Dermis microvascular lymphatic vessel endothelial cell (primary cell): ENCODE measurements at places on chromosomes 13 and 19. TPM values are rescaled to one million over a fixed set of nuclear protein-coding genes. Genes with fewer than 3 reads are reported as not detected.
A peak's percentile ranks its signal among the peaks of the same experiment; 100 is the strongest.

- no peak for DNase-seq
Measured at GRCh38 chr13:23140492-23140891, 40.3 kb upstream of the SGCG start.

Gene SLC7A1
- total RNA-seq, result 14.9 and 22.5 TPM in 2 replicates

DNA sequence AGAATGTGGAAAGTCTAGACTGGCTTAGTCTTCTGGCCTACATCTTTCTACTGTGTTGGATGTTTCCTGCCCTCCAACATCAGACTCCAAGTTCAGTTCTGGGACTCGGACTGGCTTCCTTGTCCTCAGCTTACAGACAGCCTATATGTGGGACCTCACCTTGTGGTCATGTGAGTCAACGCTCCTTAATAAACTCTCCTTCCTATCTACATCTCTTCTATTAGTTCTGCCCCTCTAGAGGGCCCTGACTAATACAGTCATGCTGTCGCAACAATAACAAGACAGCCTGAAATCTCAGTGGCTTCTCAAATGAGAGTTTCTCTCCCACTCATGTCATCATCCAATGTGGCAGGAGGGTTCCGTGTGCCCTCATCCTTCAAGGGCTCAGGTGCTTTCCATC is 347.8 kb downstream of the MZT1 start:
- DNase-seq, result no peak

DNA sequence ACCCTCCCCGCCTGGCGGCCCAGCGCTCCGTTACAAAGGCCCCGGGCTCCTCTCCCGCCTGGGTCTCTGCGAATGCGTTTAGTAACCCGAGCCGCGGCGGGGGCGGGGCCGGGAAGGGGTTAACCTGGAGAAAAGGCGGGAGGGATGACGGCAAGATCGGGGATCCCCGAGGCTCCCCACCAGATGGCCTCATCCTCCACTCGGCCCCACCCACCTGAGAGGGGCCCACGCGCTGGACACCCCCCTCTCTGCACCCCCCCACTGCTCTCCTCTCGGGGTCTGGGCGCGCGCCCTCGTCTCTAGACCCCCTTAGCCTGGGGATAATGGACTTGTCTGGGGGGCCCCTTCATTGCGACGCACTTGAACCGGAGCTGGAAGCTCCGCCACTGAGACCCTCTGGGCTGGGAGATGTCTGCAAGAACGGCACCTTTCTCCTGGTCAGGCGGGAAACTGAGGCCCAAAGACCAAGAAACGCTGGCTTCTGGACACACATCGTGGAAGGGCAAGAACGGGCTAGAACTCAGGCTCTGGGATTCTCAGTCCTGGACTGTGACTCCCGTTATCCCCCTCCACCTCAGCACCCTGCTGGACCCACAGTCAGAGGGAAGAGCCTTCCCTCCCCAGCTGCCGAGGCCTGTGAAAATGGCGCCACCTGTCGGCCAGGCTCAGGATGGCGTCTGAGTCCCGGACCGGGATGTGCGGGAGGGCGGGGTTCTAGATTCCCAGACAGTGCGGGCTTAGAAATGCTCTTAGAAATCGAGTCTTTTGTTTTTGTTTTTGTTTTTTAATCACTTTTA is 2.9 kb upstream of the LTBP4 start:
- DNase-seq, result peak; percentile 82

DNA sequence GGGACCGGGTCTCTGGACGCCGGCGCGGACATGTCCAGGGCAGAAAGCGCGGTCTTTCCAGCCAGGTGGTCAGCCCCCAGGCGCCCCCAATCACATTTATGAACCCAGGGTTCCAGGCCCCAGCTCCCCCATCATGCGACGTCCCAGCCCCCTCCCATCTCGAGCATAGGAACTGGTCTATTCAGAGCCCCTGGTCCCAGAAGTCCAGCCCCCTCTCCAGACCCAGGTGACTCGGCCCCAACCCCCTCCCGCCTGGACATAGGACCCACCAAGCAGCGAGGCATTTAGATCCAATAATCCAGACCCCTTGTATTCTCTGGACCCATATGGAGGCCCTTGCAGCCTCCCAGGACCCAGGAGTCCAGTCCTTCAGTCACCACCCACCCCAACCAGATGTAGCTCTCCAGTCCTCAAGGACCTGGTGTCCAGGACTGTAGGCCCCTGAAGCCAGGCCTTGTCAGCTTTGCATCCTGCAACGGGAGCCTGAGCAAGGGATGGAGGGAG is 501 bp downstream of the APLP1 start:
- no peak for DNase-seq

Gene PEG3
- total RNA-seq, result 0.26 and 0.89 TPM in 2 replicates

GRCh38 chr19:38877781-38878574 is at the start of gene RINL:
RINL (minus strand) TSS chr19:38878275; CDS start chr19:38876742, 1,533 bp downstream.
- no peak for DNase-seq

DNA sequence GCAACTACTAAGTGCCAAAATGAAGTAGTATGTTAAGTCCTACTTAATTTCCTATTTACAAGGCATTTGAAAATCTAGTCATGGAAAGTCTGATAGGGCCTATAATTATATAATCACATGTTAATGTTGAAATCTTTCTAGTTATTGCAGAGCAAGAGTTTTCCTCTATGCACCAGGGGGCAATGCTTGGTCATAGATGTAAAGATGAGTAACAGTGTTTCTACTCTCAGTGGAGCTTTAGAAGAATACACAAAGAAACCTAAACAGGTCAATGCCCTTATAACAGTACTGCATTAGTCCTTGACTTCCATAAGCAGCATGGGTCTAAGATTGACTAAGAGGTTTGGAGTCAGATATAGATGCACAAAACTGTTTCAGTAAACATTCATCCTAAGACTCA is 218.7 kb downstream of the KCTD12 start:
- peak; percentile 89 for DNase-seq

Gene STARD13
- total RNA-seq, result 19.3 and 21.9 TPM in 2 replicates

Gene MATK
- 0.64 and 0.76 TPM in 2 replicates for total RNA-seq

GRCh38 chr13:76991432-76991795 is 467 bp upstream of the CLN5 start:
- DNase-seq, result peak; percentile 78

- DNase-seq, result peak; percentile 33
Measured at GRCh38 chr13:111474136-111475002, 153.9 kb downstream of the TEX29 start.

GRCh38 chr19:12668932-12669269 is 2.3 kb downstream of the WDR83 start:
- peak; percentile 68 for DNase-seq

GRCh38 chr13:105543742-105544141 is 991.7 kb downstream of the EFNB2 start:
- no peak for DNase-seq

GRCh38 chr19:711254-711653 is 2.5 kb downstream of the PALM start:
- no peak for DNase-seq

DNA sequence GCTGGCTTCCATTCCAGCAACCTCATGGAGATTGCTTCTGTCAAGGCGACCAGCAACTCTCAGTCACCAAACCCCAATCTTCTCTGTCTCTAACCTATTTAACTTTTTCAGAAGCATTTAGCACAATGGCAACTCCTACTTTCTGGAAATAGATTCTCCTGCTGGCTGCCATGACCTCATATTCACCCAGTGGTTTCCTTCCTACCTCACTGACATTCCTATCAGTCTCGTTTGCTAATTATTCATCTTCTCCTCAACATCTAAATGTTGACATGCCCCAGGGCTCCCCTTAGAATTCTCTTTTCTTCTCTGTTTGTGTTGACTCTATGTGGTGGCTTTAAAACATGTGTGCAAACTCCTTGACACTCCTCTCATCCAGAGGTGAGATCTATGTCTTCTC is 106.7 kb downstream of the OLFM4 start:
- DNase-seq, result no peak

Gene NLRP4
- total RNA-seq, result not detected in 2 replicates

Gene KLHL1
- not detected in 2 replicates for total RNA-seq

GRCh38 chr13:56216221-56216620 is 924.5 kb upstream of the PRR20A start:
- no peak for DNase-seq

DNA sequence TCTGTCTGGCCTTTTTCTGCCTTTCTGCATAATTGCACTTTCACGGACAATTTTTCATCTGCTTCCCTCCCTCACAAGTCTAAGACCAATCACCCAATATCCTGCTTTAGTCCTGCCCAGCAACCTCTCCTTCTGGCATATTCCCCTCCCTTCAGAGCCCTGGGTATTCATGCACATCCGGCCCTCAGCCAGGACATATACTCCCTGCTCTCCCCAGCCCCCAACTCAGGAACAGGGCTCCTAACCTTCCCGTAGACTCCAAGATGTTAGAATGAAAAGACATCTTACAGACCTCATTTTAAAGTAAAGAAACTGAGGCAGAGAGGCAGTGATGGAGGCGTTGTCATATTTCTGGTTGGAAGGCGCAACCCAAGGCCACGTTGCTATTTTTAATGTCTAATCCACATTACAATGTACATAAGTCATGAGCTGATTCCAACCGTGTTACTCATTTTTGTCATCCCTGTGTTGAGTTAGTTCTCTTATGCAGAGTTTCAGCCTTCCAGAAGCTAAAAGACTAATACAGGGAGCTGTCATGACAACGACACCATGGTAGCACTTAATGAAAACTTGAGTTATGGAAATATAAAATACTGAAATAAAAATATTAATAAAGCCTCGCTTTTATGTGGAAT is 209.2 kb downstream of the TSHZ3 start:
- no peak for DNase-seq

DNA sequence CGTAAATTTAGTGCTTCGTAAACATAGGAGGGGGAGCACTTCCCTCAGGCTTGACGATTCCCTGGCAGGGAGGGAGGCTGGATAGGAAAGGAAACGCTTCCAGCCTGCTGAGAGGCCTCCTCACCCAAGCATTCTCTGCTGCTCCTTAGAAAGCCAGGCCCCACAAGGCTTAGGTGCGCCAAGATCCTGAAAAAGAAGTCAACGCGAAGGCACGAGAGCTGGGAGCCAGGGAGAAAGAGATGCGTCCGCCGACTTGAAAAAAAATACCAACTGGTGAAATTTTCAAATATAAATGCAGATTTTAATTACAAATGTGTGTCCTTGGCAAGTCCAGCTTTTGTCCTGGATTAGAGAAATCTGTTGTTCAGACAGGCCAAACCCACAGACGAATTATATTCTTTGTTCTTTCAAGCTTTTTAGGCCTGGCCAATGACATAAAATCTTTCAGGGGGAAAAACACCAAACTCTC is 64.0 kb downstream of the ALOX5AP start:
- peak; percentile 27 for DNase-seq
